ENCODE measurements at places on chromosomes 1 and 21. TPM values are rescaled to one million over a fixed set of nuclear protein-coding genes. Genes with fewer than 3 reads are reported as not detected.

The CD53 gene
- total RNA-seq: not detected

The FAAH gene
- 16.1 TPM for total RNA-seq

DNA sequence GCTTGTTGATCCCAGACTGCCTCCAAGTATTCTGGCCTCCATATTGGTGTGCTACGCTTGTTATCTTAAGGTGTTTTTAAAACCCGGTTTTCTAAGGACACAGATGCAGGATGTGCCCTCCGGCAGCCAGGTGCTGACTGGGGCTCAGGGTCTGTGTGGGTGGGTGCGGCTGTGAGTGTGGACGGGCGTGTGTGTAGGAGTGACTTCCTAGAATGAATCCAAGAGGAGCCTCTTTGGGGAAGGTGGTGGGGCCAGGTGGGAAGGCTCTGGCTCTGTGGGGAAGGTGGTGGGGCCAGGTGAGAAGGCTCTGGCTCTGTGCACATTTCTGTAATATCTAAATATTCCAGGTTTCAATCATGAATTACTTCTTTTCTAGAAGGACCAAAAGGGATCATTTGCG is 12.8 kb upstream of the TSPEAR start:
- DNase-seq: no peak

DNA sequence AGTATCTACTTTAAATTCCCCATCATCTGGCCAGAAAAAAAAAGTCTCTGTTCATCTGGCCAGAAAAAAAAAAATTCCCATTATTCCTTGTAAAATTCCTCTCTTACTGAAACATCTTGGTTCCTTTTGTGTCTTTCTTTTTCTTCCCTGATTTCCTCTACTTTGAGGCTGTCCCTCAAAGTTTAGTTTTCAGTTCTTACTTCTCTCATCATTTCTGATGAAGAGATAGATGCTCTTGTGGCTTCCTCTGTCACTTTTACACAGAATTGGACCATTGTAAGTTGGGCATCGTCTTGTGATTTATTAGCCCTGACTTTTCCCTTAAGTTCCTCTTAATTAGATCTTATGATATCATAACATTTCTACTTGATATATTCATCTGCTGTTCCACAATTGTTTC is 6.5 kb downstream of the SOAT1 start:
- no peak for DNase-seq

- DNase-seq: no peak
These were observed 197.2 kb downstream of the ADSS2 start for GRCh38 chr1:244254467-244254866.

GRCh38 chr1:238485057-238485911 is 594.6 kb upstream of the ZP4 start:
- peak; percentile 84 for DNase-seq

DNA sequence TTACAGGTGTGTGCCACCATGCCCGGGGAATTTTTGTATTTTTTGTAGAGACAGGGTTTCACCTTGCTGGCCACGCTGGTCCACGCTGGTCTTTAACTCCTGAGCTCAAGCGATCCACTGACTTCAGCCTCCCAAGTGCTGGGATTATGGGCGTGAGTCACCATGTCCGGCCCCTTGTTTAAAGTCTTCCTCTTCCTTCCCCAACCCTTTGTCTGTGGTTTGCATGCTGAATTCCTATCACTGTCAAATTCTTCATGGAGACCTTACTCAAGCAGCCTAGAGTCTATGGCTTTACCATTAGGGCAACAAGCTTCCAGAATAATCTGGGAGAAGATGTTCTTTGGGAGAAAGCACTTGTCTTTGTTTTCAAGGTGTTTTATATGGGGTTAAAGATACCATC is 34.7 kb downstream of the B3GALT5 start:
- DNase-seq: peak; percentile 85

DNA sequence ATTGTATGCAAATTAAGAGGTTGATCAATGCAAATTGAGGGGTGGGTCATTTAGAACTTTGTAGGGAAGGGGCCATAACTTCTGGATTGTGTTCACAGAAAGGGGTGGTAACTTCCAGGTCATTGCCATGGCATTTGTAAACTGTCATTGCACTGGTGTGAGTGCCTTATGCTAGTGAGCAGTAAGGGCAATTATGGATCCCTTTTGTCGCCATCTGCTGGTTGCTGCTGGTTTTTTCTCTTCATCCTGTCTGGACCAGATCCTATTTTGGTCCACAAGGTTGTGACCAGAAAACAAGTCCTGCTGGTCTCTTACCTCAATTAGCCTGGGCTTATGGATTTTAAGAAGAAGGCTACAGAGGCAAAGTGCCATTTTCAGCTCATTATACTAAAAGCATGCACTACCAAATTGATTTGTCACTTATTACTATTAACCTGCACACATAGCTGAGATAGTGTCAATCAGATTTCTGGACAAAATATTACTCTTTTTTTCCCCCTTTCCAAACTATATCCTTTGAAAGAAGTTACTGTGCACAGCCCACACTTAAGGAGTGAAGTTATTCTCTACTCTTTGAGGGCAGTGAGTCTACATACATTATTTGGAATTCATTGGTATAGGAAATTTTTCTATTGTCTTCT is 196.2 kb downstream of the ZC3H11B start:
- peak; percentile 48 for DNase-seq

Data from renal cortical epithelial cell (primary cell).